ENCODE measurements at places on chromosomes 2 and 18.

- DNase-seq, result no peak
These were observed 5.7 kb downstream of the ITGB6 start for GRCh38 chr2:160194351-160194750.

DNA sequence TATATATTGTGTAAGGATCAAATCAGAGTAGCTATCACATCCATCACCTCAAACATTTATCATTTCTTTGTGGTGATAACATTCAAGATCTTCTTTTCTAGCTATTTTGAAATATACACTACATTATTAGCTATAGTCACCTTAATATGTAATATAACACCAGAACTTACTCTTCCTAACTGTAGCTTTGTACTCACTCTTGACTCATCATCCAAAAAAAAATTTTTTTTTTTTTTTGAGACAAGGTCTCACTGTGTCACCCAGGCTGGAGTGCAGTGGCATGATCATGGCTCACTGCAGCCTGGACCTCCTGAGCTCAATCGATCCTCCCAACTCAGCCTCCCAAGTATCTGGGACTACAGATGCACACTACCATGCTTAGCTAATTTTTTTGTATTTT is 153.3 kb downstream of the EML6 start:
- no peak for DNase-seq

DNA sequence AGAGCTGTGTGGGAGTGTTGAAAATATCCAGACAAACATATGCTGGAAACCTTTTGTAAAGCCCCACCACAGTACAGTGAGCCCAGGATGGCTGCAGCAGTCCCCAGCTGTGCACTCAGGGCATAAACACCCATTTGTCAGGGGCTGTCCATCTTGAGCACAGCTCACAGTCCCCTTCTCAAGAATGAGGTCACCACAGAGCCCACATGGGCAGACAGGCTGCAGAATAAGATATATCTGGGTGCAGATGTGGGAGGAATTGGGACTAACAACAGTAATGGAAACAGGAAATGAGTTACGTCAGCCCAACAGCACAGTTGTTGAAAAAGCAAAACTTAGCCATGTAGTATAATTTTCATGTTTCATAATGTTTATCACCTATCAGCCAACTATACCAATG is 219.6 kb downstream of the ETAA1 start:
- no peak for DNase-seq

GRCh38 chr2:167924556-167924955 is 322.8 kb downstream of the STK39 start:
- DNase-seq, result no peak

- DNase-seq, result no peak
These were observed 31.6 kb upstream of the CCBE1 start for GRCh38 chr18:59728816-59729215.

DNA sequence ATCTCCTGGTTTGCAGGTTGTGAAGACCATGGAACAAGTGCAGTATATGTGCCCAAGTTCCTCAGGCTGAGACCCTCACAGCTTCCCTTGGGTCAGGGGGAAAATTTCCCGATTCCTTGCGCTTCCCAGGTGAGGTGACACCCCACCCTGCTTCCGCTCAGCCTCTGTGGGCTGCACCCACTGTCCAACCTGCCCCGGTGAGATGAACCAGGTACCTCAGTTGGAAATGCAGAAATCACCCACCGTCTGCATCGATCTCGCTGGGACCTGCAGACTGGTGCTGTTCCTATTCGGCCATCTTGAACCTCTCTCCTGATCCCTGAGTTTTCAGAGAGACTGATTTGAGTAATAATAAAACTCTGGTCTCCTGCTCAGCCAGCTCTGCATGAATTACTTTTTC is 30.6 kb downstream of the CHCHD5 start:
- DNase-seq, result no peak

DNA sequence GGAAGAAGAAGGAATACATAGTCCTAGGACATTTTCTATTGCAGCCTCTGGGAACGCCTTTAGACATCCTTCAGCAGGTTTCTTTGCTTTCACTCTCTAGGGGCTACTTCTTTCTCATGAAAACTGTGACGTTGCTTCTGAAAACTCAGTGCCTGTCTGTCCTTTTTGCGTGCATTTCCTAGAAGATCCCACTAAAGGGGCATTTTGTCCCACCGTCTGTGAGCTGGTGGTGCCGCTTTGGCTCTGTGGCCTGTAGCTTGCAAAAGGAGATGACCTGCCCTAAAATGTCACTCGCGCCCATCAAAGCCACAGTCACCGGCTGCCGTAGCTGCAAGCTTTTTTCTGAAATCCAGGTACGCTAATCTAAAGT is 579 bp downstream of the STAT4 start:
- DNase-seq, result no peak

- DNase-seq, result no peak
These were observed 458 bp downstream of the CXXC1 start for GRCh38 chr18:50287028-50287440.

- no peak for DNase-seq
These were observed 88.9 kb upstream of the SLC35G4 start for GRCh38 chr18:11520536-11520935.

GRCh38 chr2:179793902-179794301 is 67.5 kb downstream of the ZNF385B start:
- DNase-seq, result no peak

- DNase-seq, result no peak
These were observed 123.3 kb downstream of the PRKCE start for GRCh38 chr2:45774688-45775244.

- no peak for DNase-seq
These were observed 67.1 kb downstream of the SUMO1 start for GRCh38 chr2:202171241-202171825.

DNA sequence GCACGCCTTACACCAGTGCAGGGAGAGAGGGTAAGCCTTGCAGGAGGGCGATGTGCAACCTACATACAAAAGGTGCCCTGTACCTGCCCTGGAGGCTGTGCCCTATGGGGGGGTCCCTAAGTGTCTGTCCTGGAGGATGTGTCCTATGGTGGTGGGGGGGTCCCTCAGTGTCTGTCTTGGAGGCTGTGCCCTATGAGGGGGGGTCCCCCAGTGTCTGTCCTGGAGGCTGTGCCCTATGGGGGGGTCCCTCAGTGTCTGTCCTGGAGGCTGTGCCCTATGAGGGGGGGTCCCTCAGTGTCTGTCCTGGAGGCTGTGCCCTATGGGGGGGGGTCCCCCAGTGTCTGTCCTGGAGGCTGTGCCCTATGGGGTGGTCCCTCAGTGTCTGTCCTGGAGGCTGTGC is 216.6 kb downstream of the HDAC4 start:
- no peak for DNase-seq

DNA sequence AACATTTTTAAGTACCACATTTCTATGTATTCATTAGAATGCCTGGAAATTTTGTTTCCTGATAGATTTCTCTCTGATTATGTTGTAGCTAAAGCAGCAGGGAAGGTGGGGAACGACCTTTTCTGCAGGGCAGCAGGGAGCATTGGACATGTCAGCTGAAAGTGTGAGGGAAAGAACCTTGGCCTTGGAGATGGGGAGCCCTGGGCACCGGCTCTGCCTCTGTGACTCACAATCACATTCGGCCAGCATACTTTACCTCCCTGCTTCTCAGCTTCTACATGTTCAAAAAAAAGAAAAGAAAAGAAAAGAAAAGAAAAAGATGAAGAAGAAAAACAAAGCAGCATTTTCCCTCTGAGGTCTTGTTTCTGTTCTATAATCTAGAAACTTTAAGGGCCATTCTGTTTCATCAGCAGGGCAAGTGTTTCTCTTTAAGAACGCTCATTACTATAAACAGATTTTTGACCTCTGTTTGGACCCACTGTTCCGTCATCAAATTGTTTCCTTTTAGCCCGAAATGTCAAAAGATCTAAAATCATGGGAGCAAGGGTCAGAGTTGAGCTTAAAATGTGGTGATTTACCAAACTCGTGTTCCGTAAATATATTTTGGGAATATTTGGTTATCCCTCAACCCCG is 27.9 kb downstream of the SETBP1 start:
- no peak for DNase-seq

DNA sequence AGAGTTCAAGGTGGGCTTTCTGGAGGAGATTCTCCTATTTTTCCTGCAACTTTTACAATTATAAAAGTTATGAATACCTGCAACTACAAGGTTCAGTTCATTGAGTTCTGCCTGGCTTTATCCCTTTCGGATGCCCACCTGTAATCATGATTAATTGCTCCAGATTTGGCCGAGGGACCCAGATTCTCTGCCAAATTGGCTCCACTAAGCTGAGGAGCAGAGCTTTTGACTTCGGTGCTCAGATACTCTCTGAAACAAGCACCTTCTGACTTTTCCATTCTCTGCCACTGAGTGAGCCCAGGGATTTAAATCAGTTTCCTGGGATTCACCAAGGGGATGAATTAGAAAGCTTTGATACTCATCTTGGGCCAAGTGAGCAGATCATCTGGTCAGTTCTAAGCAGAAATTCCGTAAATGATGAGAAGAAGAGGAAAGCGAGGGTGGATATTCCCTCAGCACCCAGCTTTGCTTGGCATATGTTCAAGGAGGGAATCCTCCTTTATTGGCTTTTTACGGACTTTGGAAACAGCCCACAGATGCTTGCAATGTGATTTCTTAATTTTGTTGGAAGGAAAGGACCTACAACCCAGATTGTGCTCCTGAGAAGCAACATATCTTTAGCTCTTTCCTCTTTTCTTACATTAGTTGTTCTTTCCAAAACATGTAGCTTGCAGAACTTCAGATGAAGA is 179.2 kb downstream of the SETBP1 start:
- no peak for DNase-seq

- peak; percentile 55 for DNase-seq
These were observed 209.4 kb upstream of the TRIB2 start for GRCh38 chr2:12507295-12507694.

DNA sequence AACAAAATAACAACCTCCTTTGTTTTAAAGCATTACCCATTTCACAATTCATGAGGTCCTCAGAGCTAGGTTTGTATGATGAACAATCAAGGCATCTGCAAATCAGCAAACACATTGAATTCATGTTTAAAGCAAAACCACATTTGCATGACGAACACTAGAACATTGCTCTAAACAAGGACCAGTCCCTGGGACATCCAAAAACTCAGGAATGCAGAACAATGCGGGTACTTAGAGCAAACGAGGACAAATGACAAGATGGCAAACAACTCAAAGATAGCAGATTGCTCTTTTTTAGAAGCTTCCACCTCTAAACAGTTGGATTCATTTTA is 45.7 kb upstream of the RALBP1 start:
- no peak for DNase-seq

DNA sequence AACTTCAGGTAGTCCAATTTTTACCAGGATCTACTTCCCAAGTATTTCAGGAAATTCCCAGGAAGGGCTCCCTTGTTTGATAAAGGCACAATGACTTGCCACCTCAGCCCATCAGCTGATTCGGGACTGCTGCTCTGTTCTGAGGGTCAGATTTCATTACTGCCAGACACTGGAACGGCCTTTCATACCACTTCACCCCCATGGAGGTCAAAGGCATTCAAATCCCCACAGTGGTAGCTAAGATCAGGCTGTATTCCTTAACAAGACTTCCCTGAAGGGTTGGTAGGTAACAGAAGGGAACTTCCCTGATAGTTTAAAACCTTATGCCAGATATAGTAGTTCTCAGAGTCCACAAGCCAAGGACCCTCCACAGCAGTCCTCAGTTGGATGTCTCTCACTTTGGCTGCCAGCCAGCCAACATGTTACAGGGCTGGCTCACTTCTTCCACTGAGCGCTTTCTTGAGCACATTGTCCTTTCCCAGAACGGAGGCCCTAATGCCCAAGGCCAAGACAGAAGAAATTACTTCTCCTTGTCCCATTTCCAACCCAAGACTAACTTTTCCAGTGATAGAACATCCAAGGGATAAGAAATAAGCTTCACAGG is 40.0 kb upstream of the GLS start:
- DNase-seq, result no peak

- no peak for DNase-seq
These were observed 136.3 kb downstream of the OLA1 start for GRCh38 chr2:174112073-174112472.

DNA sequence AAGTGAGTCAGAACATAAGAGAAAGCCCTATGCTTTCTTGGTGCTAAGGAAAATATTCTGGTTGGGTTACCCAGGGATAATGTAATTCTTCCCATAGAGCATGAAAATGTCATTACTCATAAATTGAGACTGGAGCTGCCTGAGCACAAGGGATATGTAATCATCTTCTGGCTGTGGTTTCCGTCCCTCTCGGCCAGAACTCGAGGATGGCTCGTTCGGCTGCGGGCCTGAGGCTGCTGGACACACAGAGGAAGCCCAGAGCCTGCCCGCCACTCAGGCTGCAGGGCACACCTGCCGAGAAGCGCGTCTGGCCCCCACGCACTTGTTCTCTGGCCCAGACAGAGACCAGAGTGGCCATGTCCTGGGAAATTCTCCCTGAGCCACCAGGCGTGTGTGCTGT is 104.9 kb downstream of the ASAP2 start:
- DNase-seq, result no peak

- DNase-seq, result no peak
These were observed 8.6 kb upstream of the TMEM214 start for GRCh38 chr2:27024188-27024587.

DNA sequence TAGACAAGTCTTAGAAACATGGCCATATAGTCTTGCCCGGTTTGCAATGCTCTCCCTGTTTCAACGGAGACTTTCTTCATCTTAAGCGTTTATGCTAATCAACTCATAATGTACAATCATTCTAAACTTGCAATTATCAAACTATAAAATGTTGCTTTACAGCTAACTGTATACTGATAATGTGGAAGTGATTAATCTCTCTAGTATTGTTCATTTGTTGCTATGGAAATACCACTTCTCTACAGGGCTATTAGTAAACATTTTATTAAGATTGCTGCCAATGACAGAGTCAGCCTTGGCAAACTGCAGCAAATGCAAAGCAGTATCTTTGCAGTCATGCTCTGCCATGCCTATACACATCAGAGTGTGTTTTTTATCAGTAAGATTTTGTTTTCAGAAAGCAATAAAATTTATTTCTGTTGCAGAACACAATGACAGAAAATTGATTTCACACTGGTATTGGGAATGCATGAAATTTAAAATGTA is 1201.8 kb upstream of the CDH2 start:
- DNase-seq, result no peak

GRCh38 chr2:159042115-159042850 is 73.8 kb downstream of the TANC1 start:
- DNase-seq, result no peak

- no peak for DNase-seq
These were observed 33.6 kb downstream of the PLEKHA3 start for GRCh38 chr2:178513876-178514275.

DNA sequence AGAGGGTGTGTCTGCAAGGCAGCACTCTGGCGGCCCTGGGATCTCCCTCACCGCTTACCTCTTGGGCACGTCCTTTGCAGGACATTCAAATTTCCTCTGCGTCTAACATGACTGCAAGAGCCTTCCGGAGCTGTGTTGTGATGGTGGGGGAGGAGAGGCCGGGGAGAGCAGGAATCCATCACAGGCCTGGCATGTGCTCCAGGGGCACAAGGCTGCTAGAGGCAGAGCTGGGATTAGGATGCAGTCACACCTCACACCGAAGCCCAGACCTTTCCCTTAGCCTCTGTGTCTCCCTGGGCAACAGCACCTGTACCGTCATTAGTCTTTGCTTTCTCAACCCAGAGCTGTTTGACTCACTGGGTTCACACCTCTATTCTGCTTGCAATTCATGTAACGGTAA is 111.3 kb downstream of the CMPK2 start:
- DNase-seq, result no peak

- no peak for DNase-seq
These were observed 201.2 kb downstream of the CCDC178 start for GRCh38 chr18:33239298-33239697.

- no peak for DNase-seq
These were observed 101.9 kb upstream of the TWIST2 start for GRCh38 chr2:238745997-238746396.

All from stimulated activated CD4-positive, alpha-beta T cell treated with anti-CD3 and anti-CD28 coated beads, Interleukin-15, amount 100 ng/mL, for 1 hour (primary cell).